CD4-positive, alpha-beta T cell treated with Interleukin-15 for 1 hour (primary cell): ENCODE measurements at places on chromosomes 5 and 9.

GRCh38 chr9:98199388-98200033, 7.1 kb upstream of the CORO2A start:
- DNase-seq = no peak

DNA sequence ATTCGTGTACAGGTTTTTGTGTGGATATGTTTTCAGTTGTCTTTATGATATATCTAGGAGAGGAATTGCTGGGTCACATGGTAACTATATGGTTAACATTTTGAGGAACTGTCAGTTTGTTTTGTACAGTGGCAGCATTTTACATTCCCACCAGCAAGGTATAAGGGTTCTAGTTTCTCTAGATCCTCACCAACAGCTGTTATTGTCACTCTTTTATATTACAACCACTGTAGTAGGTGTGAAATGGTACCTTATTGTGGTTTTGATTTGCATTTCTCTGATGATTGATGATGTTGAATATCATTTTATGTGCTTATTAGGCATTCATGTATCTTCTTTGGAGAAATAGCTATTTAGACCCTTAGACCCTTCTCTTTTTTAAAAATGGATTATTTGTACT, 82.9 kb downstream of the CCDC171 start:
- no peak for DNase-seq

DNA sequence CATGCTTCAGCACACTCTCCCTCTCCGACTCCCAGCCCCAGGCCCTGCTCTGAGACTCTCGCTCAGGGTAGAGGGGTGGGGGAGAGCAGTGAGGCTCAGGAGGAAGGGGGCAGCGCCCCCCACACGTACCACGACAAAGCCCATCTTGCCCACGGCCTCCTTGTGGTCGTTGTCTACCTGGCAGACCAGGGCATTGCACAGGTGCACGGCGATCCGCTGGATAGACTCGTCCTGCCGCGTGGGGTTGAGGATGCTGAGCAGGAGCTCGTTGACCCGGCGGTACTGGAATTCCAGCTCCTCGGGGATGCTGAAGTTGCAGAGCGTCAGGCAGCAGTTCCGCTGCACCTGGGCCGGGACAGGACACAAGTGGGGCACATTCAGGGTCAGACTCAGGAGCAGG, 18.5 kb upstream of the ZDHHC12 start:
- DNase-seq = no peak

- no peak for DNase-seq
Measured at GRCh38 chr9:3170819-3171218, 326.9 kb upstream of the PUM3 start.

DNA sequence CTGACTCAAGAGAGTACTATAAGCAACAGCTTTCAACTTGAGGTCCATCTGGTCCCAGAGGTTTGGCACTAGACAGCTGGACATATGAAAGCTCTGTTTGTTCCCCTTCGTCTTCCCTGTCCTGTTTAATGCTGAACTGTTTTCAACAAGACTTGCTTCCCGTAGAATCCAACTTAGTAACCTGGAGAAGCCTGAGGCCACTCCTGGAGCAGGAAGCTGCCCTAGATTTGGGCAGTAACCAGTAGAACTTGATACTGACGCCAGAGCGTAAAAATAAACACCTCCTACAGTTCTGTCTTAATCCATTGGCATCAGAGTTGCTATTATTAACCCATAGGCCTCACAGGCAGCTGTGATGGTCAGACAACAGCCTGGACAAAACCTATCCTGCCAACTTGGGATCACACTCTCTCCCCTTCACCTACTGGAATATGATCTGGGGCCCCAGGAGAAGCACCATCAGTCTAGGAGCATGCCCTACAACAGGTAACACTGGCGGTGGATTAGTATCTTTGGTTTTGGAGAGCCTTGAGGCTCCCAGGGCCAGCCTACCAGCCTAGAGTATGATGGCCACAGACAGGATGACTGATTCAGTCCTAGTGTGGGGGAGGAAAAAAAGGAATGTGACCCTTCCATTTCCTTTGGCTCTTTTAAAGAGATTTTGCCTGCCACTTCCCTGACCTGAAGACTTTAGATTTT, 29.2 kb downstream of the RUSC2 start:
- no peak for DNase-seq

DNA sequence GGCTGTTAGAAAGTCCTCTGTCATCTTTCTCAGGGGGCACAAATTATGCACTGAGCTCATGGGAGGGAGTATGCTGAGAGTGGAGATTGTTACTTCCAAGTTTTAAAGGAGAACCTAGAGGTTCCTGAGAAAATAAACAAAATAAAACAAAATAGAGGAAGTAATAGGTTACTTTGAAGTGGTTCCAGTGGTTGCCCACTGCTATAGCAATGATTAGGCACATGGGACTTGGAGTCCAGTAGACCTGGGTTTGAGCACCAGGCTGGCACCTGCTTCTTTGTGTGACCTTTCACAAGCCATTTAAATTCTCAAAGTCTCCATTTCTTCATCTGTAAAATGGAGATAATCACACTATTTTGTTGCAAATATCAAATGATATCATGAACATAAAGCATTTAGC, 13.8 kb upstream of the CDC23 start:
- no peak for DNase-seq

- no peak for DNase-seq
Measured at GRCh38 chr9:122356627-122357026, 14.2 kb upstream of the PTGS1 start.

GRCh38 chr9:93132287-93132927, 1.6 kb downstream of the NINJ1 start:
- no peak for DNase-seq

DNA sequence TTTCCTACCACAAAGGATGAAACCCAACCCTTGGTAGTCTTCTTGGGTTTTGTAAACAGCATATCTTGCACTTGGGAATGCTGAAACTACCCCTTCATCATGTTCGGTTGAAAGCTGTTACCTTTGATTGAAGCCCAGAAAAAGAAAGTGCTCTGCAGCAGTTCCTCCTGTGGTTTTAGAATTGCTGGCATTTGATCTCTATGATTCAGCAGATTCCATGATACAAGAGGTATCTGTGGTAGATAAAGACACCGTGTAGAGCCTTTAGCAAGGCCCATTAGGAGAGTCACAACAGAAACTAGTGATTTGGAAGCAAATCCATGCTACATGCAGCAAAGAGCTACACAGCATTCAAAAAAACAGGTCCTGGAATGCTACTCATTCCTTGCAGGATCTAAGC, 557.0 kb downstream of the TLE1 start:
- DNase-seq = no peak

DNA sequence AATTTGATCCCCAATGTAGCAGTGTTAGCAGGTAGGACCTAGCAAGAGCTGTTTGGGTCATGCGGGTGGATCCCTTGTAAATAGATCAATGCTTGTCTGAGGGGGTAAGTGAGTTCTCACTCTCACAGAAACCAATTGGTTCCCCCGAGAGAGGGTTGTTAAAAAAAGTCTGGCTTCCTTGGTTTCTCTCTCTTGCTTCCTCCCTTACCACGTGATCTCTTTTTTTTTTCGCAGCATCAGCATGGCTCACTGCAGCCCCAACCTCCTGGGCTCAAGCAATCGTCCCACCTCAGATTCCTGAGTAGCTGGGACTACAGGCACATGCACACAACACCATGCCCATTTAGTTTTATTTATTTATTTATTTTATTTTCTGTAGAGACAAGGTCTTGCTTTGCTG, 26.4 kb downstream of the RAPGEF6 start:
- DNase-seq = no peak

- no peak for DNase-seq
Measured at GRCh38 chr9:70566066-70566465, 151.6 kb upstream of the KLF9 start.

DNA sequence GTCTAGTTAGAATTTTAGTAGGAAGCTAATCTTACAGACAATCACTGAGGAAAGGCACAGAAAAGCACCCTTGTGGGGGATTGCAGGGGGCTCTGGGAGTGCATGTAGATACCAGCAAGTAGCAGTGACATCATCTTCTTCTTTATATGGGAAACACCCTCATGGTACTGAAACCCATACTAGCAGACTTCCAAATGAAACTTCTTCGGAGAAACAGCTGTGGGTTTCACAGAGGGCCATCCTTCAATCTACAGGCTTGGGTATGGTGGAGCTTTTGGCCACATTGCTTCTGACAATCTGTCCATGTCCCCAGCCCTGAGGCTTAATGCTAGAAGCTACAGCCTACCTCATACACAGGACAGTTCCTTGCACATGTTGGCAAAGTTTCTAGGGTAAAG, 165.2 kb upstream of the NFIB start:
- no peak for DNase-seq

- no peak for DNase-seq
Measured at GRCh38 chr9:99855467-99856176, 33.9 kb downstream of the NR4A3 start.

- DNase-seq = no peak
Measured at GRCh38 chr9:132018957-132019405, 60.7 kb downstream of the MED27 start.

DNA sequence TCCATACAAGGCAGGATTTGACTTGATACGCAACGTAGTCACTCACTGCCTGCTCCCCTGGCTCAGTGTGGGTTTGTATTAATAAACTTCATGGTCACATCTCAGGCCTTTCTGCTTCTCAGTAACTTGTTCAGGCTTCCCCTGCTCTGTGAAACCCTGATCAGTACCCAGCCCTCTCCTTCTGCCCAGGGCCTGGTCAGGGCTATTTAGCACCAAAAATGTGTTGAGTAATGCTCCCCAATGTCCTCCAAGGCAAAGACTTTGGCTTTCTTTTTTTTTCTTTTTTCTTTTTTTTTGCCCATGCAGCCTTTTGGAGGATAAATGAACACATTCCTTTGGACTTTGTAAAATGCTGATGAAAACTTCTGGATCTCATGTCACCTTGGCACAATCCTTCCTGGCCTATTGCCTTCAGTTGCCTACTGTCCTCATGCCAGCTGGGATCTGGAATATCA, 399.2 kb upstream of the KLF4 start:
- DNase-seq = no peak

GRCh38 chr5:114435220-114435481, 73.3 kb downstream of the KCNN2 start:
- DNase-seq = no peak

DNA sequence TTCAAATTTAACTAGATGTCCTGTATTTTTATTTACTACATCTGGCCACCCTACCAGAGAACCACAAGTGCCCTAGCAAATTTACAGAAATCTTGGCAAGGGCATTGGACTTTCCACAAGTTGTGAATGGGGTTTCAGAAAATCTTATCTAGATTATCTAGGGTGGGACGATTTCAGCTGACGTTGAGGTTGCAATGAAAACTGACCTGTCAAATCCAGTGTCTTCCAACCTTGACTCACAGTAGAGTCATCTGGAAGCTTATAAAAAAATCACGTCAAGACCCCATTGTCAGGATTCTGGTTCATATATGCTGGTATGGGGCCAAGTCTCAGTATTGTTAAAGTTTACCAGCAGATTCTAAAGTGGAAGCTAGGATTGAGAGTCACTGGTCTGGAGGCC, 109.6 kb upstream of the ACTBL2 start:
- no peak for DNase-seq

- DNase-seq = no peak
Measured at GRCh38 chr5:13766236-13766635, 178.3 kb downstream of the DNAH5 start.

DNA sequence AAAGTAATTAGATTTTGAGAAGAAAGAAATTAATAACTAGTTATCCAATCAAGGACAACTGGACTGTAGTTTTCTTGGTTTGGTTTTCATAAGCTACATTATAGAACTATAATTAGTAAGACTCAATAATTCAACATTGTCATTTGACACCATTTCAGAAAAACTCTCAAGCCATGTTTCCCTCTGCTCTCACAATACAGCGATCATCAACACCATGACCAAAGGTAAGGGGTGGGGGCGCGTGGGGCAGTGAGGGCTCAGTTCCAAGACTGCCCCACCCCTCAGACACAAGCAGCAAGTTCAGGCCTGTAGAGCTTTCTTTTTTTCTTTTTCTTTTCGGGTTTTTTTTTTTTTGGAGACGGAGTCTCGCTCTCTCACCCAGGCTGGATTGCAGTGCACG, 6.4 kb downstream of the CMBL start:
- no peak for DNase-seq

- DNase-seq = no peak
Measured at GRCh38 chr5:74244406-74244805, 396.1 kb downstream of the ENC1 start.

DNA sequence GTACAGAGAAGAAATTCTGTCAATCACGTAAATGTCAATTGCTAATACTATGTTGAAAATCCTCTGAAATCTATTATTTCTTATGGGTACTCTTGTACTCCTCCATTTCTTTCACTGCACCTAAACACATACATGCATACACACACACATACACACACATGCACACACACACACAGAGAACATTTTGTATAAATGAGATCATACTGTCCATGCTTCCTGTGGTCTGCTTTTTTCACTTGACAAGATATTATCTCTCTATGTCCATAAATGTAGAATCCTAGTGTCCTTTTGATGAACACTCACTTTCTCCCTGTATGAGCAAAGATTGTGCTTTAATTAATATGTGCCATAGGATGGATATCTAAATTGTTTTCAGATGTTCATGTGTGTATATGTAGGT, 32.7 kb upstream of the TLR4 start:
- DNase-seq = no peak

GRCh38 chr5:54148067-54148845, 162.1 kb downstream of the ARL15 start:
- no peak for DNase-seq

- no peak for DNase-seq
Measured at GRCh38 chr9:114112778-114113584, 13.9 kb upstream of the KIF12 start.

GRCh38 chr9:129572052-129572425, 48.9 kb downstream of the C9orf50 start:
- DNase-seq = no peak
